ENCODE measurements at places on chromosomes 1 and 21. TPM values are rescaled to one million over a fixed set of nuclear protein-coding genes. Genes with fewer than 3 reads are reported as not detected.

The TTLL7 gene
- total RNA-seq = 0.98 TPM

The RSPO1 gene
- not detected for total RNA-seq

The PLCH2 gene
- under 0.01 TPM for total RNA-seq

The KPRP gene
- not detected for total RNA-seq

The WDR64 gene
- total RNA-seq = not detected

The LCE2C gene
- total RNA-seq = not detected

The RGS4 gene
- 371 TPM for total RNA-seq

The USP25 gene
- total RNA-seq = 63.7 TPM

The GJA8 gene
- not detected for total RNA-seq

The NES gene
- 81.7 TPM for total RNA-seq

The SERPINC1 gene
- not detected for total RNA-seq

The FCGR3B gene
- total RNA-seq = not detected

The CD1D gene
- 0.10 TPM for total RNA-seq

The S1PR1 gene
- 308 TPM for total RNA-seq

The MAN1A2 gene
- total RNA-seq = 54.3 TPM

The UBE2U gene
- total RNA-seq = not detected

The CD160 gene
- total RNA-seq = not detected

The FAM177B gene
- not detected for total RNA-seq

The C8B gene
- not detected for total RNA-seq

The CLCA4 gene
- not detected for total RNA-seq

The KRTAP19-3 gene
- total RNA-seq = not detected

The KCNK2 gene
- total RNA-seq = 0.38 TPM

The NECTIN4 gene
- 0.65 TPM for total RNA-seq

The KIF21B gene
- total RNA-seq = 4.6 TPM

The LHX8 gene
- total RNA-seq = not detected

The PODN gene
- 0.19 TPM for total RNA-seq

The LRIF1 gene
- total RNA-seq = 17.8 TPM

The CACNA1S gene
- not detected for total RNA-seq

The FCGR2B gene
- total RNA-seq = not detected

The IFI44L gene
- total RNA-seq = 1.3 TPM

The CCDC181 gene
- not detected for total RNA-seq

The CD247 gene
- total RNA-seq = not detected

The LRRIQ3 gene
- under 0.01 TPM for total RNA-seq

The MYBPHL gene
- total RNA-seq = not detected

The LAX1 gene
- total RNA-seq = 0.10 TPM

The TP53BP2 gene
- 26.8 TPM for total RNA-seq

The ABL2 gene
- total RNA-seq = 188 TPM

The PUSL1 gene
- 26.6 TPM for total RNA-seq

The MYCL gene
- total RNA-seq = 2.9 TPM

The AIRE gene
- under 0.01 TPM for total RNA-seq

The CD2 gene
- not detected for total RNA-seq

The CRP gene
- not detected for total RNA-seq

The CYP4X1 gene
- 3.3 TPM for total RNA-seq

The MROH9 gene
- not detected for total RNA-seq

The CYYR1 gene
- 20.5 TPM for total RNA-seq

The SMIM1 gene
- 2.3 TPM for total RNA-seq

The IRF6 gene
- total RNA-seq = 2.9 TPM

The TNFRSF8 gene
- total RNA-seq = 0.19 TPM

The MSH4 gene
- total RNA-seq = 0.10 TPM

The RAB7B gene
- total RNA-seq = not detected
